ENCODE measurements at places on chromosomes 3 and 15. TPM values are rescaled to one million over a fixed set of nuclear protein-coding genes. Genes with fewer than 3 reads are reported as not detected.

The TBC1D2B gene
- 57.0 TPM for total RNA-seq

The COL8A1 gene
- total RNA-seq: 0.75 TPM

DNA sequence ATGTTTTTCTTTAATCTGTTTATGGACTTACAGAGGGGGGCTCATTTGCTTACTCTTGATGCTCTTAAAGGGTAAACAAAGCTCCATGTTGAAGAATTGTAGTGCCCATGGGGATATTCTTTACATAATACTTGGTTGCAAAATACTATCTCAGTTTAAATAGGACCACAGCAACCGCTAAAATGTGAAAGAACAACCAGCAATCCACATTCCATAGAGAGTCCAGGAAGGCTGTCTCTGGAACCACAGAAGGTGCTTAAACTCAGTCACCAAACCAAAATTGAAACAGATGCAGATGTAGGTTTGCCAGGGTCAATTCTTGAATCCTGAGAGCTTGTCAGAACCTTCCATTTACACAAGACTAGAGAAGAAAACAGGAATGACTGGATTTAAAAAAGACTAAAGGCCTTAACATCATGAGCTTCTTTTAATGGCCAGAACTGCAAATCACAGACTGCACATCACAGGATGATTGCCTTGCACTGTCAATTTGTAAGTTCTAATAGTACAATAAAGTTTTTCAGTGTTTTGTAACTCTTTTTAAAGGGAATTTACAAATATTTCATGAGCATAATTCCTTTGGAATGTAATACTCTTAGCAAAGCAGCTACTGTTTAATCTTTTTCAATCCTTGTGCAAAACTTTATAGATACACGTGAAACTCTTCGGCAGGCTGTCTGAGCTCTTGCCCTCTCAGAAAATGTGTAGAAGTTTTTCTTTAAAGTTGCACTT is 661.6 kb downstream of the SI start:
- no peak for DNase-seq

- no peak for DNase-seq
Measured at GRCh38 chr3:170835336-170835735, 34.7 kb downstream of the RPL22L1 start.

- no peak for DNase-seq
Measured at GRCh38 chr3:63386568-63386967, 108.5 kb downstream of the SYNPR start.

- DNase-seq: no peak
Measured at GRCh38 chr15:32849769-32850668, 132.2 kb downstream of the GREM1 start.

- DNase-seq: no peak
Measured at GRCh38 chr3:71083726-71084131, 499.8 kb downstream of the FOXP1 start.

- DNase-seq: no peak
Measured at GRCh38 chr3:152554980-152555379, 280.0 kb upstream of the P2RY1 start.
